Peyer's patch (tissue), 4 donors: ENCODE measurements at places on chromosomes 5 and 9. TPM values are rescaled to one million over a fixed set of nuclear protein-coding genes. Genes with fewer than 3 reads are reported as not detected.

GRCh38 chr5:111735583-111736270 lies 21.3 kb downstream of the NREP start:
- peak; percentile 52 for DNase-seq

DNA sequence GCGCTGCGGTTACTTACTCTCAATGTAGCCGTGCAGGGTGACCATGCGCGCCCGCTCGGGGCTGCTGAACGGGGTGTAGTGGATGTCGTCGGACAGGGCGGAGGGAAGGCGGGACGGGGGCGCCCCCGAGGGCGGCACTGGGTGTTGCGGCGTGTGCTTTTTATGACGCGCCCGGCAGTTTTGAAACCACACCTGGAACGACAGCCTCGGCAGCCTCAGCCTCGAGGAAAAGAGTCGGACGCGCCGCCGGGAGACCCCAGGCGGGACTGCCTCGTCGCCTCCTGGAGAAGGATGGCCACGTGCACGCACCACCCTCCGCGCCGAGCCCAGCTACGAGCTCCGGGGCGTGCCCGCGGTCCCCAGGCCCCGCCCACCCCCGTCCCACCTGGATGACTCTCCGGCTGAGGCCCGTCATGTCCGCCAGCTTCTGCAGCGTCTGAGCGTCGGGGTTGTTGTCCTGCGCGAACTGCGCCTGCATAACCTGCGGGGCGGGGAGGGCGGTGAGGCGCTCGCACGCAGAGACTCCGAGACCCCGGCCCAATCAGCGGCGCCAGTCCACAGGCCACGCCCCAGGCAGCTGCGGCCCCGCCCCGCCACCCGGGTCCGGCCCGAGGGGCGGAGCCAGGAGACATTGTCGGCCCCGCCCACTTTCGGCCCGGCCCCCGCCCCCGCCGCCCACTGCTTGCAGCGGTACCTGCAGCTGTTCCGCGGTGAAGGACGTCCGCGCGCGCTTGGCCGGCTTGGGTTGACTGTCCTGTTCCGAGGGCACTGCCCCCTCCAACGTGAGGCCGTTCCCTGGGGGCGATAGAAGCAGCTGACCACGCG lies 15.0 kb downstream of the LHX6 start:
- peak; percentile 54 for DNase-seq

DNA sequence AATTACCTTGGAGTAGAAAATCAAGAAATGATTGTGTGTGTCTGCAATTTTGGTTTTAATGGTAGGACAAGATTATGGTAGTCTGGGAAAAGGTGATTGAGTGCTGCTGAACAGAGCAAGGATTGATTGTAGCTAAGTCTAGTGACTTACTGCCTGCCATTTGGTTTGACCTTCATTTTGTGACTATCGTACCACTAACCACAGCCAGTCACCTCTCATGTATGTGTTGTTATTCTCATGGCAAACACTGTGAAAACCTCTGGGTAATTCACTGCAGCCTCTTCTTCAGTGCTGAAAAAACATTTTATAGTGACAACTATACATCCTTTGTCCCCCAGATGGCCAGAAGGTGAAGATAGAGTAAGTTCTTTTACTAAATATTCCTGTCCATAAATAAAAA lies 37.5 kb downstream of the CTNNA1 start:
- no peak for DNase-seq

- DNase-seq, result no peak
These were observed at the start of gene SVEP1 for GRCh38 chr9:110579034-110579861. SVEP1 (minus strand) TSS chr9:110579741; CDS start chr9:110579543, 198 bp downstream.

DNA sequence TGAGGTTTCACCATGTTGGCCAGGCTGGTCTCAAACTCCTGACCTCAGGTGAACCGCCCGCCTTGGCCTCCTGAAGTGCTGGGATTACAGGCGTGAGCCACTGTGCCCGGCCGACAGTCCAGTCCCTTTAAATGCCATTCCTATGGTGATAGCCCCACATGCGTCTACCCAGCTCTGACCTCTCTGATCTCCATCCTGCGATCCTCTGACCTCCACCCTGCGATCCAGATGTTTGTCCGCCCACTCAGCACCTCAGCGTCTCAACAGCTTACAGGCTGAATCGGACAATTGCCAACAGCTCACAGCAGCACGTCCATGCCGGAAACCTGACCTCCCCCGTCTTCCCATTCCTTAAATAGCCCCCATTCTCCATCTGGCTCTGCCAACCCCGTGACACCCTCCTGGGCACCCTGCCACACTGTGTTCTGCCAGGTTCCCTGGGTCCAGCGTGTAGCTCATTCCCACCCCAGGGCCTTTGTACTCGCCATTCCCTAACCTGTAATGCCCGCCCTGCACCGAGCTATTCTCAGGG lies 44.0 kb upstream of the RNU6ATAC start:
- DNase-seq, result no peak

GRCh38 chr5:34583167-34583566 lies 73.0 kb upstream of the RAI14 start:
- no peak for DNase-seq

DNA sequence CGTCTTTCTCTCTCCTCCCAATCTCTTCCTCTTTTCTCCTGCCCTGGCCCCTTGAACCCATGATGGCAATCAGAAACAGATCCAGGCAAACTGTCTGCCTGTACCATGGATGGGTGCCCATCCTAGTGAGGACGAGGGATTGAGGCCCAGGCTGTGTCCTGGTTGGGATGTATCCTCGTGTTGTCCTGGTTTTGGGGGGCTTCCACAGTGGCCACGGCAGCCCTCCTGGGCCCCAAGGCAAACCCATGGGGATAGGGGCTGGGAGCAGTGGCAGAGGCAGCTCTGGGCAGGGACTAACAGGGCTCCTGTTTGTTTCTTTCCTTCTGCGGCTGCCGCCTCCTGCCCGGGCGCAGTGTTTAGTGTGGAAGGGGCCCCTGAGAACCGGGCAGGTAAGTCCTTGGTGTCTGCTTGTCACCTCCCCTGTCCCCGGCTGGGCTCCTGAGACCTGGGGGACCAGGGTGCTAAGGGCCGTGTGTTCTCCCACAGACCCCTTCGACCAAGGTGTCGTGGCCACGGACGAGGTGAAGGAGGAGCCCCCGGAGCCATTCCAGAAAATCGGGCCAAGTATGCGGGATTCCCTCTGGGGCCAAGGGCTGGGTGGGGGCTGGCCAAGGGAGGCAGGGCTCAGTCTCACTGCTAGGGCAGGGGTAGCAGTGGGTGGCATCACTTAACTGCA lies 70.0 kb downstream of the AMBP start:
- DNase-seq, result peak; percentile 28

- DNase-seq, result no peak
These were observed 42.4 kb upstream of the MACIR start for GRCh38 chr5:103216137-103216536.

Gene DCANP1
- total RNA-seq, result not detected

Gene RANBP3L
- total RNA-seq, result not detected

Gene LCN6
- 17.3 TPM for total RNA-seq

DNA sequence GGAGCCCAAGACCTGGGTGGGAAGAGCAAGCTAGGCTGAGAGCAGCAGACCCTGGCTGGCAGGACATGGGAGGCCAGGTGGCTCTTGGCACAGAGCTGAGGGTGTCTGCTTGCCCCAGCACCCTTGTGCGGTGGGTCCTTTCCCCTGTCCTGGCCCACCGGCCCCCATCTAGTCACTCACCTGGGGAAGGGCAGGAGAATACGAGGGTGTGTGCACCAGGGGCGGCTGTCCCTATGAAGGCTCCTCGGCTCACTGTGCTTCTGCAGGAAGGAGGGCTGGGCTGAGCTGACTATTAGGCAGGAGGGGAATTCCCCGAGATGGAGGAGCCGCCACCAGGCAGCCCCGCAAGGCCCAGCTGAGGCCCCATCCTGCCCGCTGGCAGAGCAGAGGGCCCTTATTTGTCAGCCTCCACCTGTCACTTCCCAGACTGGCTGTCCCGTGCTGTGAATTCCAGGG lies 6.1 kb upstream of the TNIP1 start:
- peak; percentile 83 for DNase-seq

GRCh38 chr5:81081461-81081835 lies 121.3 kb downstream of the RASGRF2 start:
- DNase-seq, result no peak

DNA sequence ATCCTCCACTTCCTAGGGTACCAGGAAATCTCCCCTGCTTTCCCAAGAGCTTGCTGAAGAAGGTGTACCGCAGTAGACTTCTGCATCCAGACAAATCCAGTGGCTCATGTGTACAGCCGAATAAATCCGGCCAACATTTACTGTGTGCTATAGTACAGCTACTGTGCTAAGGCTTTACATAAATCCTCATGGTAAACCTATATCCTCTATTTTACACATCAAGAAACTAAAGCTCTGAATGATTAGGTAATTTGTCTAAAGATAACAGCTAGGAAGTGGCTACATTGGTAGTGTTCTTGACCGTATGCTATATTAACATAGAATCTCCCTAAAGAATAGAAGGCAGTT lies 511 bp upstream of the WDR41 start:
- no peak for DNase-seq

Gene PCDH12
- 0.83 TPM for total RNA-seq

- DNase-seq, result no peak
These were observed 134.5 kb downstream of the FRMD3 start for GRCh38 chr9:83403527-83404238.

DNA sequence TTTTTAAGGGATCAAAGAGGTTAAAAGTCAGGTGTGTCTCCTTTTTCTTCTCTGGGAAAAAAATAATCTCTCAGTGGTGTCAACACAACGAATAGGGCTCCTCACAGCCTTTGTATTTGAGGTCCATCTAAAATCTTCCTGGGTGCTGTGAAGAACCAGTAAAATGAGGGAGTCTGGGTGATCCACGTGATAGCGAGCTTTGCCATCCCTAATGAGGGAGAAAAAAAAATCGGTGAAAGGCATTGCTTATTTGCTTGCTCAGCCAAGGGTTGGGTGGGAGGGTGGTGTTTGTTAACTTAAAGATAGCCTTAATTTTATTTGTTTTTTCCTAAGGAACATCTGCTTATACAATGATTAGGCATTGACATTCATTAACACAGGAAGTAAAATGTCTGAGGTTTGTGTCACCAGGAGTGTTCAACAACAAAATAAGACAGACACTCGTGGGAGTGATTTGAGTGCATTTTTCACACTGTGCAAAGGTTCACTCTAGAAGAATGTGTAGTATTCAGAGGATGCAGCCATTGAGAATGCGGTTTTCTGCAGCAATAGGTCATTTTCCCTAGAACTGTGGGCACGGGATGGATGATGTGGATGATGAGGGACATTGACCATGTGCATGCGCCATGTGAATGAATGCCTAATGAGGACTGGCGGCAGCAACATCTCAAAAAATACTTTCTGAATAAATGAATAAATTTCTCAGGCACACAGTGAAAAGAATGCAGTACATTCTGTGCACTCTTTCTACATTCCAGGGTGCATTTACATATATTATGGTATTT lies 369.5 kb downstream of the NTRK2 start:
- no peak for DNase-seq

DNA sequence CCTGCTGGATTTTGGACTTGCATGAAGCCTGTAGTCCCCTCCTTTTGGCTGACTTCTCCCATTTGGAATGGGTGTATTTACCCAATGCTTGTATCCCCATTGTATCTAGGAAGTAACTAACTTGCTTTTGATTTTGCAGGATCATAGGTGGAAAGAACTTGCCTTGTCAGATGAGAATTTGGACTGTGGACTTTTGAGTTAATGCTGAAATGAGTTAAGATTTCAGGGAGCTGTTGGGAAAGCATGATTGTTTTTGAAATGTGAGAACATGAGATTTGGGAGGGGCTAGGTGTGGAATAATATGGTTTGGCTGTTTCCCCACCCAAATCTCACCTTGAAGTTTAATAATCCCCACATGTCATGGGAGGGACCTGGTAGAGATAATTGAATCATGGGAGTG lies 189.6 kb upstream of the CDKN2B start:
- DNase-seq, result no peak

Gene MYO10
- 74.8 TPM for total RNA-seq

- DNase-seq, result no peak
These were observed 220.7 kb upstream of the TMEM161B start for GRCh38 chr5:88489364-88489763.

Gene UGCG
- total RNA-seq, result 68.5 TPM

DNA sequence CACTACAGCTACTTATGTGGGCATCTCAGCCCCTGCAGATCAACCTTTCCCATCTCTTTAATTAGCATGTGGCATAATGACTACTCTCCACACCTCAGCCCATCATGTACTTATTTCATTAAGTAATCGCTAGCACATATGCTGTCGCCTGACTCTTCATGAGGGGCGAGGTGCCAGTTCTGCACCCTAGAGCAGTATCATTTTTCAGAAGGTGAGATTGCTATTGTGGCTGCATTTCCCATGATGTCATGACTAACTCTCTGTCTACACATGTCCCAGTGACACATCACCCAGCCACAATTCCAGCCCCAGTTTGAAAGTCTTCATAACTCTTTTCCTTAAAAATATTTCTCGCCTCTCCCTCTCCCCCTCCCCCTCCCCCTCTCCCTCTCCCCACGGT lies 7.6 kb upstream of the F2RL1 start:
- DNase-seq, result no peak

- DNase-seq, result no peak
These were observed 21.6 kb downstream of the RNF145 start for GRCh38 chr5:159187719-159188118.

DNA sequence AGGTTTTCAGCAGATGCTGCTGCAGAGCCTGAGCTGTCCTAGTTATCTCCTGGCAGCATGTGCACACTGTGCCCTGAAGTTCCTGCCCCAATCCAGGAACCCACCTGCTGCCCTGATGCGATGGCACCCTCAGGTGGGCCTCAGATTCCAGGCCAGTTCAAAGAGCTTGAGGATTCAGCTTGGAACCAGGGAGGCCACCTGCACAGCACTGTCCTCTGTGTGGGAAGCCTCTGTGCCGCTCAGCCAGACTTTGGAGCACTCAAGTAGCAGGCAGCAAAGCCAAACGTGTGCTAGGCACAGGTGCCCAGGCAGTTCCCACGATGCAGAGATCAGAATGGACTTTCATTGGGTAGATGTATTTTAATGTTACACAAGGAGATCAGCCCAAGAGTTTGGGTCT lies 132.8 kb upstream of the RAPGEF1 start:
- no peak for DNase-seq

Gene ACTBL2
- total RNA-seq, result not detected

- peak; percentile 64 for DNase-seq
These were observed 74.8 kb downstream of the ICE1 start for GRCh38 chr5:5497152-5497788.

Gene CARTPT
- not detected for total RNA-seq

GRCh38 chr9:34515959-34516358 lies 6.8 kb downstream of the ENHO start:
- no peak for DNase-seq

DNA sequence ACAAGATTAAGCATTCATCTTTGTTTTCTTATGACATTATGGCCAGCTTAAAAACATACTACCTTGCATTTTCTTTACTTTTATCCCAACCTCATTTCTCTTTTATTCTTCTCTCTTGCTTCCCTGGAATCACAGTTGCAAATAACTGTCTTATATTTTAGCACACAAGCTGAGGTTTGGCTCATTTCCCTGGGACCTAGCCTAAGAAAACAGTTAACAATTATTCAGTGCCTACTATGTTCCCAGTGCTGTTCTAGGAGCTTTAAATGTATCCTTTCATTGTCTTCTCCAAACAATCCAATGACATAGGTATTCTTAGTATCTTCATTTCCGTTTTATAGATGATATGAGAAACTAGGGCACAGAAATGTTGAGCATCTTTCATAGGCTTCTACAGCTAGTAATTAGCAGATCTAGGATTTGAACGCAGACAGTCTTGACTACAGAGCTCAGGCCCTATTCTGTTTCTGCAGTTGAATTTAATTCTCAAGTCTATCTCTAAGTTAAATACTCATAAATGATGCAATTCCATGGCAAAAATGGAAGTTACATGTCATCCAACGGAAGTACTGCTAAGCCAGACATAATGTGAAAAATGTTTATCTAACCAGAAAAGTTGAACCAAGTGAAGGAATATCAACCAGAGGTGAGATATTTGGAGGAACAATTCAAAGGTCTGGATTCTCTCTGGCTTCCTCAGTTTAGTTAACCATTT lies 52.3 kb upstream of the MTAP start:
- no peak for DNase-seq

GRCh38 chr5:95825495-95825894 lies 3.0 kb upstream of the GLRX start:
- no peak for DNase-seq
